Glutamatergic neuron (in vitro differentiated cells): ENCODE measurements at places on chromosomes 16 and 17. TPM values are rescaled to one million over a fixed set of nuclear protein-coding genes. Genes with fewer than 3 reads are reported as not detected.

DNA sequence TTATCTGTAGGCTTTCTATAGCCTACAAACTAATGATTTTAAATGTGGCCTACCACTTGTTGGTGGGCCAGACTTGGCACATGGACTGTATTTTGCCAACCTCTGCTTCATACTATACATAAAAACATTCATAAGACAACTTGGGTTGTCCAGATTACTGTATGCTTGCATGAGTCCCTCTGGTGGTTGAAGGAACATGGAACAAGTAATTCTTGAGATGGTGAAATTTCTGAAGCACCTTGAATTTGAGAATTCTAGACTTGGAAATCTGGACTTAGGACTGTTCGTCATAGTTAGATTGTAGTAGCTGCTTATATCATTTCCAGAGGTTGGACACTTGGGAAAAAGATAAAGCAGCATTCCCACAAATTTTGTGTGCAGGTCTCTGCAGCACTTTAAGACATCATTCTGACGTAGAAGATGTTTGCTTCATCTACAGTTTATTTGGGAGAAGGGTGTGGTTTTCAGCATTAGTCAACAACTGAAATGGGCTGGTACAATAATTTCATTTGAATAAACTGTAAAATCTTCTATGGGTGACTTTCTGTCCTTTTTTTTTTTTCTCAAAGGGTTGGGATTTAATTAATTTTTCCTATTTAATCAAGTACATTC, 31.2 kb downstream of the NFATC3 start:
- no peak for DNase-seq

- DNase-seq: peak; percentile 68
Measured at GRCh38 chr17:49585422-49586027, 9.9 kb downstream of the NXPH3 start.

DNA sequence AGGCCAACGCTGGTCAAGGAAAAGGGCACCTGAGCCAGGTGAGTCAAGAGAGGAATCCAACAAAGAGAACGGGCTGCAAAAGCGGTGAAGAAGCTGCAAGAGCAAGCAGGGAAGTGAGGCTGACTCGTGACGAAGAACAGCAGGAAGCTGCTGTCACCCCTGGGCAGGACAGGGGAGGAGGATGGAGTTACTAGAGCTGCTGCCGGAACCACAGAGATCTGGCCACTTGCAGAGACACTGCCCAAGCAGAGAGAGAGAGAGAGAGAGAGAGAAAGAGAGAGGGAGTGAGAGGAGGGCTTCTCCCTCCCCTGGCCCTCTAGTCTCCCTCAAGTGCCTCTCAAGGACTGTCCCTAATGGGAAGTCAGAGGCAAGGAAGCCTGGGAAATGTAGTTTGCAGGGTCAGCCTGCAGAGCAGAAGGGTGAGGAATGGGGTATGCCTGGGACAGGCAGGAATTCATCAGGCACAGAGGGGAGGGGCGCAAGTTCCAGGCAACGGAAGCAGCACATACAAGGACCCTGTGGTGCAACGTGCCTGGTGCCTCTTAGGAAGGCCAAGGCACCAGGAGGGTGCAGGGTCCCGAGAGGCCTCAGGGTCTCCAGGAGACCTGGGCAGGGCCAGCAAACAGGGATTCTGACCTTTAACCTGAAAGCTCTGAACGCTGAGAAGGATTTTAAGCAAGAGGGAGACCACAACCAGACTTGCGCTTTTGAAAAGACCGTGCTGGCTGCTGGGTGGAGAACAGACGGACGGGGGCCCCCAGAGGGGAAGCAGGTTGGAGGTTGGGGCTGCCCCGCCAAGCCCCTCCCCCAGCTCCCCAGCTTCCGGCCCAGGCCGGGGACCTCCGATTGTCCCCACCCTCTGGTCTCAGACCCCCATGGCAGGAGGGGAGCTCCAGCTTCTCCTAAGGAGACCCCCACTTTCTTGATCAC, 45.8 kb upstream of the CIBAR2 start:
- peak; percentile 56 for DNase-seq

GRCh38 chr17:56676810-56677209, 83.3 kb downstream of the NOG start:
- no peak for DNase-seq

DNA sequence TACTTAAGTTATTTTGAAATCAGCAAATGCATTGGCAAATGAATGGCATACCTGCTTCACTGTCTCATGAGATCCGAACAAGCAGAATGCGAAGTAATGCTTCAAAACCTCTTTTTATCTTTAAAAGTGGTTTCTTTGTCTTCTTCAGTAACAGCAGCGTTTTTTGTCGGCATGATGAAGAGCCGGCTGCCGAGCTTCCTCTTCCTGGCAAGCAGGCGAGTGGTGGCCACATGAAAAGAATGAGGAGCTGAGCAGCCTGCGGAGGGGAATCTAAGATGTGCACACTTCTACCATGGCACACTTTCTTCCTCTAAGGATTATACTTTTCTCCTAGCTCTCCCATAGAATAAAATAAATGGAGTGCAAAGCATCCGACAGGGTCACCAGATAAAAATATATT, 42.4 kb upstream of the AKTIP start:
- DNase-seq: no peak

- DNase-seq: no peak
Measured at GRCh38 chr16:47523342-47524006, 62.3 kb downstream of the PHKB start.

- peak; percentile 88 for DNase-seq
Measured at GRCh38 chr17:12789481-12790248, at the start of gene ARHGAP44. Gene ARHGAP44, plus strand, starts transcription at chr17:12789498. Its CDS starts 341 bp downstream, at chr17:12789839.

DNA sequence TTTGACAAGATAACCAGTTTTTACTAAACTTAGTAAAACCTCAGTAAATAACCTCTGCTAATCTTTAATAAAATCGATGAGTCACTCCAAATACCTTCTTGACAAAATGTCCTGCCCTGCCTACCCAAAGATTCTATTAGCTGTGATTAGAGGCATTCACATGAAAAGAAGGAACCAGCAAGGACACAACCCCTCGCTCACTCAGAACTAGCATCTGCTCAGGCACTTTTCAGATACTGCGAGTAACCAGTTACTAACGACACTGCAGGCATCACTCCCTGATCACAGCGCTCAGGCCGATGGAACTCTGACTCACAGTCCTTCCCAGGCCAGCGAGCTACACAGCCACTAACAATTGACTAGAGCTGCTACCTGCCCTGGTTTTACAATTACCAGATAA, 24.3 kb downstream of the PELP1 start:
- DNase-seq: no peak

DNA sequence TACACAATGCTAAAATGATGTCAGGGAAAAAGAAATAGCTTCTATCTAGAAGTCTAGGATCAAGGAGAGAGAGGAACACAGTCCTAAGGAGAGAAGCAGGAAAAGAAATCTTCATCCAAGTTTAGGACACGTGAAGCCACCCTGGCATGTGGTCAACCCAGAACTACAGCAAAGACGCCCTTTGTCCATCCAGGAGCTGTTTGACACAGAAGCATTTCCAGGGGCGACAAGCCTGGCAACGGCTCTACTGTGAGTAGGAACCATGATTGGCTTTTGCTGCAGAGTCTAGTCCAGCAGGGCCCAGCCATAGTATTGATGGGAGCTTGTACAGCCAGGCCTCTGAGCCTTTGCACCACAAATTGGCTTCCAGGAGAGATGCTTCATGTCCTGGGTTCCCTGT, 185.4 kb upstream of the RPL38 start:
- DNase-seq: no peak

- no peak for DNase-seq
Measured at GRCh38 chr17:10019941-10020451, 114.9 kb upstream of the RCVRN start.

DNA sequence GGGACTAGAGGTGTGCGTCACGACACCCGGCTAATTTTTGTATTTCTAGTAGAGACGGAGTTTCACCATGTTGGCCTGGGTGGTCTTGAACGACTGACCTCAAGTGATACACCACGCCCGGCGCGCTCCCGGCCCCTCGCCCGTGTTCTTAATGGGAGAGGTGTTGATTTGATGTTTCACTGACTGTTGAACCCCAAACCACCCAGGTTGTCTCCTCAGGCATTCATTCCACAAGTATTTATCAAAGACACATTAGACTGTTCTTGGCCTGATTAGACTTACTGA, 1.4 kb downstream of the CENPN start:
- no peak for DNase-seq

DNA sequence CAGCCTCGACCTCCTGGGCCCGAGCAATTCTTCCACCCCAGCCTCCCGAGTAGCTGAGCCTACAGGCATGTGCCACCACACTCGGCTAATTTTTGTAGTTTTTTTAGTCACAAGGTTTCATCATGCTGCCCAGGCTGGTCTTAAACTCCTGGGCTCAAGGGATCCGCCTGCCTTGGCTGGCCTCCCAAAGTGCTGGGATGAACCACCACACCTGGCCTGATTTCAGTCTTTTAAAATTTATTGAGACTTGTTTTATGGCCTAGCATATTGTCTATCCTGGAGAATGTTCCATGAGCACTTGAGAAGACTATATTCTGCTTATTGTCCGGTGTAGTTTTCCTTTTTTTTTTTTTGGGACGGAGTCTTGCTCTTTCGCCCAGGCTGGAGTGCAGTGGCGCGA, 18.5 kb downstream of the DNAI2 start:
- no peak for DNase-seq

- DNase-seq: no peak
Measured at GRCh38 chr16:78984324-78984723, 616.2 kb downstream of the MAF start.

DNA sequence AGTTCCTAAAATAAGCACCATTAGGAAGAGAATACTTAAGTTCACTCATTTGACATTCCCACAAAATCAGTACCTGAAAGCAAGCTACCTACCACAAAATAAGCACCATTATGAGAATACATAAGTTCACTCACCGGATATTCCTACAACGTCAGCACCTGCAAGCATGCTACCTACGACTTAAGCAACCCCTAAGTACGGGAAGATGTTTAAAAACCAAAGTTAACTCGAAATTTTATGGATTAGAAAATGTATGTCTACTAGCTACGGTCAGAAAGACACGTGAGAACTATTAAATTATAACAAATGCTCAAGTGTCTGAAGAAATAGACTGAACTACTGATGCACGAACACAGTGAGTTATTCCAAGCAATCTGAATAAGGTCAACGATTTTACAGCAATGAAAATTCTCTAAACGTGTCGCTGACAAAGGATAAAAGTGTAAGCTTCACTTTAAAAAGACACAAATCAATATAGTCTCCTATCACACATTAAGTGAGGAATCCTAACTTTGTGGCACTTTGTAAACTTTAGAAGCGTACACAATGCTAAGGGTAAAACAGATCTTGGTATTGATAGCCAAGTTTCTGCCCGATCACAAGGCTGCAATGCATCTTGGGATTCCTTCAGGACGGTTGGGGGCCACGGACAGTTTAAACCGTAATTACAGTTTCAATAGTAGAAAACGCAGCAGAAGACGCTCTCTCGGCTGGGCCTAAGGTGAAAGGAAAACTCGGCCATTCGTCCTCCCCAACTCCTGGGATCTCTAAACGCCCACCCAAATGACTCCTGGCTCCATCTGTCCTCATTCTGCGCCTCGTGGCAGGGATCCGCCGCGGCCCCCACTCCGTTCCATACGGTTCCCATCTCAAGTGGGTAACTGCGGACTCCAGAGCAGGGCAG, 1.3 kb downstream of the GSPT1 start:
- DNase-seq: no peak

KRT32 gene
- not detected for total RNA-seq

DOK4 gene
- 23.4 TPM for total RNA-seq

IGF2BP1 gene
- total RNA-seq: 260 TPM

RPL19 gene
- total RNA-seq: 877 TPM

ADGRG3 gene
- total RNA-seq: not detected

CES4A gene
- total RNA-seq: 3.6 TPM

ALOX12B gene
- total RNA-seq: not detected

RCVRN gene
- total RNA-seq: not detected
